Activated T-cell treated with anti-CD3 and anti-CD28 coated beads, Interleukin-2, amount 50 U/mL, for 72 hours (primary cell): ENCODE measurements at places on chromosomes 2 and 18. TPM values are rescaled to one million over a fixed set of nuclear protein-coding genes. Genes with fewer than 3 reads are reported as not detected.

- no peak for DNase-seq
These were observed 134.5 kb upstream of the DDX18 start for GRCh38 chr2:117679952-117680351.

DNA sequence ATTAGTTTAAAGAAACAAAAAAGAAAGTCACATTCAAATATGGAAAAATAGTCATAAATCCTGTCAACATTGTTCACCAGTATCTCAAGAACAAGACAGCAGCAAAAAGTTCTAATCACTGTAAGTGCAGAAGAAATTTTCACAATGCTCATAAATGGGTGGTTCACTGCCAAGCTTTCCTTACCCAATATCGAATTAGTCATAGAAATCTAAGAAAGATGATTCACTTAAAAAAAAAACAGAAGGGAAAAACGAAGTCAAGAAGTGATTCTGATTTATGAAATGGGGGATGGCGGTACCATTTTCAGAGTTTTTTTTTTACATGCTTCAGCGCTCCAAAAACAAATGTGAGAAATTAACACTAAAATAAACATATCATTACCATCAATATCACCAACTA is 156.7 kb downstream of the EXOC6B start:
- DNase-seq = no peak

DNA sequence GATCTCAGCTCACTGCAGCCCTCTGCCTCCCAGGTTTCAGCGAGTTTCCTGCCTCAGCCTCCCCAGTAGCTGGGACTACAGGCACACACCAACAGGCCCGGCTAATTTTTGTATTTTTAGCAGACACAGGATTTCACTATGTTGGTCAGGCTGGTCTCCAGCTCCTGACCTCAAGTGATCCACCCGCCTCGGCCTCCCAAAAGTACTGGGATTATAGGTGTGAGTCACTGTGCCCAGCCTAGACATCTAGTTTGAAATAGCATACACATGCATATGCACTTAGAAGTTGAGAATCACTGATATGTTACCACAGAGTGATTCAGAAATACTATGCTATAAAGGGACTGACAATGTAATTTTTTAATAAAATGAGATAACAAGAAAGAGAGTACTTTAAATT is 69.8 kb upstream of the CDKL4 start:
- DNase-seq = no peak

DNA sequence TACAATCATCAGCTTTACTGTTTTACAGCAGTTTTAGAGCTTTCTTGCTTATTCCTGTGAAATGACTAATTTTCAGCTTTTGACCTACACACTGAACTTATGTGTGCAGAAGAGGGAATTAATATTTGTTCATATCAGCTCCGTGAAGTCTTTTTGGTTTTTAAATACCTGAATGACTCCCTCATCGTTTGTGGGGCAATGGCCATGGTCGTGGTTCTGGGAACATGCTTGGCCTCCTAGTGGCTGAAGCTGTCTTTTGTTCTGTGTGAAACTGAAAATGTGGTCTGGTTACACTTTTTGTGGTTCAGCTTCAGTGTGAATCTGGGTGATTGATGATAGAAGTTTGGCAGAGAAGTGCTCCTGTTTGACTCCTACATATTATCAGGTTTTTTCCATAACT is 408.1 kb downstream of the THSD7B start:
- no peak for DNase-seq

SMYD1 gene
- not detected for total RNA-seq

DNA sequence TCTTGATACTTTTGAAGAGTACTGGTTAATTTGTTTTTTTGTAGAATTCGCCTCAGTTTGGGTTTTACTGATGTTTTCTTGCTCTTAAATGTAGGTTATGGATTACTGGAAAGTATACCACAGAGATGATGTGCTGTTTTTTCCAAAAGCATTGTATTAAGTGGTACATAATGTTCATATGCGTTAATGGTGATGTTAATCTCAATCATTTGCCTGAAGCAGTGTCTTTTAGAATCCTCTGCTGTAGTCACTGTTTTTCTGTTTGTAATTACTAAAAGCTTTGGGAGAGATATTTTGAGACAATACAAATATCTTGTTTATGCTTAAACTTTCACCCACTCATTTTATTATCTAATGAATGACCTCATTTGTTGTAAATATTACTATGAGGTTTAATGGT is 163.4 kb upstream of the LRP1B start:
- no peak for DNase-seq

DNA sequence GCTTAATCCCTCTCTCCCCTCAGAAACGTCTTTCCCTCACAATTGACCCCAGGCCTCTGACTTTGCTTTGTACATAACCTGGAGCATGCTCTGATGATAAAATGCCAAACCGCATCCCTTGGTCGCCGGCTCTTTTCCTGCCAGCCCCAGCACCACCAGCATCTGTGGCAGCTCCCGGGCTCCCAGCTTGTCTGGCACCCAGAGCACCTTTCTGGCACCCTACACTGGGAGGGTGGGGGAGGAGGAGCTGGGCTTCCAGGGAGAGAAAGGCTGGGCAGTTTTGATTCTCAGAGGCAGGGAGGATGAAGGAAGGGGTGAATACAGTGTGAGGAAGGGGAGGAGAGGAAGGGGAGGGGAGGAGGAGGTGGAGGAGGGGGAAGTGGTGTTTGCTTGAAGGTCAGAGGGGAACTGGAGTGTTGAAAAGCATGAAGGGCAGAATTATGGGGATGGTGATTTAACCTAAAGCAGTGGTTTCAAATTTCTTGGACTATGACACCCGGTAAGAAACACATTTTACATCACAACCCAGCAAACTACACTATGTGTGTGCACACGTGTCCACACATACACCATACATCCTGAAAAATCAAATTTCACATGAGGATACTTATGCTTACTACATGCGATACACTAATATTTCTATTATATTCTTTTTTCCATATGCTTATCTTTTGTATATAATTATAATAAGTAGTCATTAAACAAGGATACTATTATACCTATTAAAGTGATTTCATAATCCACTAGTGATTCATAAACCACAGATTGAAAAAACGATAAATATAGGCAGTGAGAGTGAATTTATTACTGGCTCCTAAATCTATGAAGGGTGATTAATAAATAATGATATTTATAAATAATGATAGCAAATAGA is 30.0 kb upstream of the IGFBP2 start:
- DNase-seq = no peak

DNA sequence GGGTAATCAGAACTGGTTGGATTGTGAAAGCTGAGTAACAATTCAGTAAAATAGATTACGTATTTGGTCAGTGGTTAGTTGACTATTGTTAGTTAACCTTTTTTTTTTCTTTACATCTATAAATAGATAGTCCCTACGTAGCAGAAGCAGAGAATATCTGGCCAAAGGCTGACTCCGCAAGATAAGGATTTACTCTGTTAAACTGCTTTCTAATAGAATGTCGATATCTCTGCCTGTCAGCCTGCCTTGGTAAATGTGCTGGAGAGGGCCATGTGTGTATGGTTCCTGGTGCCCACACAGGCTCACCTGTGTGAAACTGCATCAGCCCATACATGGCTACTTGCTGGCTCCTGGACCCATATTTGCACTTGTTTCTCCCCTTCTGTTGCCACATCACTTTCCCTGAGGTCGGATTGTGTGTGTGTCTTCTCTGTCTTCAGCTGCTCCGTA is 94.4 kb downstream of the CRIM1 start:
- no peak for DNase-seq

SERPINB10 gene
- 1.5 TPM for total RNA-seq

DNA sequence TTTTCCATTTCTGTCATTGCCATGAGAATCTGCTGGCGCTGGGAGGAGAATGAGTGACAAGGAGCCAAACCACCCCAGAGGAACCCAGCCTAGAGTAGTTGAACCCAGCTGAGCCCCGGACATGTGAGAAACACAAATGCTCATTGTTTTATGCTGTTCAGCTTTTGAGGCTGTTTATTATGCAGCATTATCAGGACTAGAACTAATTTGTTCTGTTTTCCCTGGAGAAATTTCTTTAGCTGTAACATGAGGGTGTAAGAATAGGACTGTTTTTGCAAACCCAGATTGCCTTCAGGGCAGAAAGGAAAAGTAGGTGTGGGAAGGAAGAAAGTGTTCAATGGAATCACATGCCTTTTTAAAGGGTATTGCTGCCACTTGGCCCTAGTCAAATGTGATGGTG is 28.5 kb upstream of the DOCK10 start:
- DNase-seq = no peak

GRCh38 chr2:160427629-160428404 is 65.8 kb downstream of the RBMS1 start:
- peak; percentile 34 for DNase-seq

DNA sequence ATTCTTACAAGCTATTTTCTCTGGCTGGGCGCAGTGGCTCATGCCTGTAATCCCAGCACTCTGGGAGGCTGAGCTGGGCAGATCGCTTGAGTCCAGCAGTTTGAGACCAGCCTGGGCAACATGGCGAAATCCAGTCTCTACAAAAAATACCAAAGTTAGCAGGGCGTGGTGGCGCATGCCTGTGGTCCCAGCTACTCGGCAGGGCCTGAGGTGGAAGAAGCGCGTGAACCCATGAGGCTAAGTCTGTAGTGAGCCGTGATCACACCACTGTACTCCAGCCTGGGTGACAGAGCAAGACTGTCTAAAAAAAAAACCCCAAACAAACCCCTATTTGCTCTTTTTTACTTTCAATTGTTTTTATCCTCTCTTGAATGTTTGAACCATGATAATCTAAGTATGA is 37.0 kb downstream of the PPP4R1 start:
- DNase-seq = no peak

DNA sequence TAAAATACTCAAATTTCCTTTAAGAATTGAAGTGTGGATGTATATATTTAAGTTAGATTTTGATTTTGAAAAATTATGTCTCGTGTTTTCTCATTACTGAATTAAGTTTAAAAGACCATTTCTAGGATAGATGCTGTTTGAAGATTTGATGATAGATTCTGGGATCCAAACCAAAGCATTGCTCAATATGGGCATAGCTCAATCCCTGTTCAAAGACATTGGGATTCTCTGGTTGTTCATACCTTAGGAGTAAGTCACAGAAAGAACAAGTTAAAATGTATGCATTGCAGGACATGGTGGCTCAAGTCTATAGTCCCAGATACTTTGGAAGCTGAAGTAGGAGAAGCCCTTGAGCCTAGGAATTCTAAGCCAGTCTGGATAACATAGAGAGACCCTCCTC is 622.3 kb downstream of the ADCYAP1 start:
- no peak for DNase-seq

TMEM247 gene
- total RNA-seq = not detected

- no peak for DNase-seq
These were observed 32.4 kb downstream of the BCL11A start for GRCh38 chr2:60520917-60521539.

FBLN7 gene
- 30.6 TPM for total RNA-seq

GRCh38 chr2:172558372-172558771 is 2.5 kb downstream of the PDK1 start:
- DNase-seq = no peak

- DNase-seq = no peak
These were observed 98.6 kb downstream of the BCL2L11 start for GRCh38 chr2:111219285-111219684.

- DNase-seq = no peak
These were observed 1113.3 kb downstream of the TSN start for GRCh38 chr2:122868646-122869275.

- DNase-seq = no peak
These were observed 664 bp downstream of the NETO1 start for GRCh38 chr18:72866901-72867745.

DNA sequence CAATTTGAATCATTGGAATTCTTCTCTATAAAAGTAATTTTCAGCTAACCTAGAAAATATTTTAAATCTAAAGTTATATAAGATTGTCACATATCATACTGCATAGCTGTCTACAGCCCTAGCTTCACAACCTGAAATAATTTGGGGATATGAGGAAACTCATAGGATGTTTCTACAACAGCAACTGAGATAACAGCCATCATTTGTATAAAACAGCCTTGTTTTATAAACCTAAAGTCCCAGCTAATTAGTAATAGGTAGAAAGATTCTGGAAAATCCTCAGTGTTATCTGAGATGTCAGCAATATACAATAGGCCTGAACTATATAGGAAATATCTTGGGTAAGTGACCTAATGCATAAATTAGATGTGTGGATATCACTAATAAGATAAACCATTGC is 47.6 kb upstream of the TSPYL6 start:
- DNase-seq = no peak

- DNase-seq = no peak
These were observed 27.9 kb downstream of the PIEZO2 start for GRCh38 chr18:11121443-11121849.

DNA sequence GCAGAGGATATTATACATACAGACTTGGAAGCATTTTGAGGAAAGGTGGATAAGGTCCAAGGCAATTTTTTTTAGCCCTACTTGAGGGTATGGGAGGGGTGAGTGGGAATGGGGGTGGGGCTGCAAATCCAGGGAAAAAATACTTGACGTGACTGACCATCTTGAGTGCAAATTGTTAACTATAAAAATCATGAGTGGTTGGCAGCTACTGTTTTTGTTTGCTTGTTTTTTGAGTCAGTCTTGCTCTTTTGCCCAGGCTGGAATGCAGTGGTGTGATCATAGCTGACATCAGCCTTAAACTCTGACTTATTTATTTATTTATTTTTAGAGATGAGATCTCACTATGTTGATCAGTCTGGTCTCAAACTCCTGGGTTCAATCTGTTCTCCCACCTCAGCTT is 458.8 kb downstream of the PIK3C3 start:
- DNase-seq = no peak

GRCh38 chr2:11865805-11866204 is 119.4 kb downstream of the LPIN1 start:
- DNase-seq = no peak

DNA sequence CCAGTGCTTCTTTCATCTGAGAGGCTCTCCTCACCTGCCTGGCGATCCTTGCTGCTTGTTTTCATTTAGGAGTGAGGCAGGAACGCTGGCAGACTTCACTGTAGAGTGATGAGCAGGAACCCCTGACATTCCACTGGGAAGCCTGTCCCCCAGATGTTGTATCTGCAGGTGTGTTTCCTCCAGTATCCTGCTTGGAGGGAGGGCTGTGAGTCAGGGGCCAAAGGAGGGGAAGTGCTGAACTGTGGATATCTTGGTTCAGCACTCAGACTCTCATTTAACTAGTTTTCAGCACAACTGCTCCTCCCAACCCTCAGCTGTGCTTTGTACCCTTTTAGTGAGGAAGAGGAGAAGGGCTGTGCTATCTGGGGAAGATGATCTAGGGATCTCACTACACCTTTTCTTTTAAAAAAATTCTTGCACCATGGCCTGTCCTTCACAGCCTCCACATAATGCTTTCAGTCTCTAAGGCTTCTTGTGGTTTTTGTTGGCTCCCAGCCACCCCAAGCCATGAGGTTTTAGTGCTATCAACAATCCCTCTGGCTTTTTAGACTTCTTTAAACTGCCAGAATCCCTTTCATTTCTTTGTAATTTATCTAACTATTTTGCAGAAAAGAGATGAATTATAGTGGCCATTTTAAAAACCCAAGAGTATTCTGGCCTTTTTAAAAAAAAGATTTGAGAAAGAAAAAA is 11.2 kb downstream of the ANKAR start:
- no peak for DNase-seq

- DNase-seq = no peak
These were observed 143.5 kb downstream of the LDLRAD4 start for GRCh38 chr18:13362051-13362450.
